Stimulated activated CD8-positive, alpha-beta memory T cell treated with anti-CD3 and anti-CD28 coated beads, Interleukin-4, amount 100 ng/mL, for 24 hours (primary cell): ENCODE measurements at places on chromosomes 1 and 21.

DNA sequence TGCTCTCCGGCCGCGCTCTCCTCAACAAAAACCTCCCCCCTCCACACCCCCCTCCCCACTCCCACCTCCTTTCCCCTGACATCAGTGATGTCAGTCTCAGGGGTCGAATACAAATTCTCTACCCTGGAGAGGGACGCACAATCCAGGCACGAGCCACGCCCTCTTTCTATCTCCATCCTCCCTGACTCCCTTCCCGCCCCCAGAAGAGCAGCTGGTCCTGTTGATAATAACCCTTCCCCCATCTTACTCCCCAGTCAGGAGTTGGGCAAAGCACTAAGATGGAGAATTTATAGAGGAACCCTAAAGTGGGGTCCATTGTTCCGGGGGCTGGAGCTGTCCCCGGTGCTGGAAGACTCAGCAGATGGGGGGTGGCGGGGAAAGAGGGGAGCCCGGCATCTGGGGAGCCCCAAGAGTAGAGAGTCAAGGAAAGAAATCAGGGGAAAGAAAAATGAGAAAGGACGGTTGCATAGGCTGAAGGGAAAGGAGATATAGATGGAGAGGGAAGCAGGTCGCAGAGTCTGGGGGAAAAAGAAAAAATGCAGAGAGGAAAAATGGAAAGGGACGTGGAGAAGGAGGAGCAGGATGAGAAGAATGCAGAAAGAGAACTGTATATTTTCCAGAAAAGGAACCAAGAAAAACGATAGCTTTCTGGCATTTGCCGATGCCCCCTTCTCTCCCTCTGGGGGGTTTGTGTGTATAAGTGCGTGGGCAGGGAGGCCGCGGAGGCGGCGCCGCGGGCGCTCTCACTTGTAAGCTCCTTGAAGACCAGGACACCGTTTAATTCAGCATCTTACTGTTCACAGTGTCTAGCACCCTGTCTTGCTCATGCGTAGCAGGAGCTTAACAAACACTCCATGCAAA lies at the start of gene CELF3:
CELF3 (minus strand) TSS at position 33 of the 861 bp plus-strand sequence. CDS start 783 bp downstream, outside the sequence.
- DNase-seq = no peak

DNA sequence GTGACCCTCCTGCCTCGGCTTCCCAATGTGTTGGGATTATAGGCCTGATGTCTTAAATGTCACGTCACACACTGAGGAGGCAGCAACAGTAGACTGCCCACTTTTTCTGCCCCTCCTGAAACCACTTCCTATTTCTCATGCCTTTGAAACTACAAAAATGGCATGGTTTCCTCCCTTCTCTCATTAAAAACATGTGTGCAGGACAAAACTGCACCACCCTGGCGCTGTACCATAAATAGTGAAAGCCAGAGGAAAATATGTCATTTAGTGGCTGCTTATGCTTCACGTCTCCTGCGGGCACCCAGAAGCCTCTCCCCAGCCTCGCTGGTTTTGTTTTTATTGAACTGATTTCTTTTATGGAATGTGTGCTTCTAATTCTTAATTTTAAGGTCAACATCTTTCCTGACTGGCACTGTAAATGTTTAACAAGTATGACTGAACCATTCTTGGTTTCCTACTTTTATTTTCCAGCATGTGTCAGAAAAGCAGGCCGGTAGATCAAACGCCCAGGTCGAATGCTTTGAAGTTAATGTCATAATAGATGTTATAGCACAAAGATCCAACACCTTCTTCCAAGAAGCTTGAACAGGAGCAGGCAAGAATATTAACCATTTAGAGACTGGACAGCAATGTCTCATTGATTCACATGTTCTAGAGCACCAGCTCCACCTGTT lies 59.6 kb upstream of the C1orf87 start:
- DNase-seq = no peak

GRCh38 chr1:98887507-98887906 lies 117.2 kb downstream of the PLPPR5 start:
- DNase-seq = no peak

DNA sequence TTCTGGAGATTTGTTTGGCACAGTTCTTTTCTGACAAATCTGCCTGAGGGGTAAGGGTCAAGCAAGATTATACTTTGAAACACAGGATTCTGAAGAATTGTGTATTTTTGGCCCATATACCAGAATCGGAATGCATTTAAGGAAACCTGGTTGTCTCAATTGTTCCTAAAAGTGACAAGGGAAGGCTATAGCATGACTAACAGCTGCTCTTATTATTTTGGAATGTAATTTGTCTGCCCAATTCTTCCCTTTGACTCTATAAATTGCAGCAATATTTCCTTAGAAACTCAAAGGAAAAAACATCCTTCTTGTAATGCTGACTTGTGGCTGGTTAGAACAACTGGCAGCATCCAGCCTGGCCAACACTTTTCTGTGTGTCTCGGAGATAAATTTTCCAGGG lies 15.8 kb upstream of the VCAM1 start:
- DNase-seq = no peak

DNA sequence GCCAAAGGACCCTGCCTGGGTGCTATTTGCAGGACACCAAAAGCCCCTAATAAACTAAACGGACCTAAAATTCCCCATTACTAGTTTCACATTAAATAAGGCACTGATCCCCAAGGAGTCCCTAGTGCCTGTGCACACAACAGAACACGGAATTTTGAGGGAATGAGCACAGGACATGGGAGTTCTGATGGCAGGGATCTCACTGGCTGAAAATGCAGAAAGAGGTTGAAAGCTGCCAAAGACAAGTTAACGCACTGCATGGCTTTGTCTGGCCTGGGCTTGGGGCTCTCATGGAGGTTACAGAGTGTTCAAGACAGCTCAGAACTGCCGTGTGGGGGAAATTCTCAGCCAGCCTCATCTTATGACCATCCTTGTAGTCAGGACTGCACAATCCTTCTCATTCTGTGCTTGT lies 15.6 kb upstream of the ATP1B1 start:
- no peak for DNase-seq

- DNase-seq = no peak
These were observed 62.7 kb upstream of the BCL10 start for GRCh38 chr1:85339089-85339488.

DNA sequence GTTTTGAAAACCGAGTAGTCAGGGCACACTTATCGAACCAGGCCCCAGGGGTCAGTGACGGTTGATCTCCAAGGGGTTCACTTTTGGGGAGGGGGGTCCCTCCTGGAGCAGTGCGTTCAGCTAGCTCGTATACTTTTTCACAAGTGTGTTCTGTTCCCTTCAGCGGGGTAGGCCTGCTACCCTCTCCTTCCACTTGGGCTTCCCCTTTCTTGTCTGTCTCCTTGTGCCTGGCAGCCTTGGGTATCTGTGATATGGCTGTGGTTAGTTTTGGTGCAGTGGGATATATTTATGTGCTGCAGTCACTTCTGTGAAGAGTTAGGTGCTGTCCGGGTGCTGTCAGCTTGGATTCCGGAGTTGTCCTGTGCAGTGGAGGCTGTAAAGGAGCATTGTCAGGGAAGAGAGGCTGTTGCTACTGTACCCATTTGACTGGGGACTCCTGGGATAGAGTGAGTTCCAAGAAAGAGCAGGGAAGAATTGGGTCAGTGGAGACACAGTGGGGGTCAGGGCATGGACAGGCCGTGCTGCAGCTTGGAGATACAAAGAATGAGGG lies 29.7 kb downstream of the ADARB1 start:
- no peak for DNase-seq

GRCh38 chr21:34877485-34878128 lies 171.5 kb downstream of the RUNX1 start:
- DNase-seq = no peak
